ENCODE measurements at places on chromosomes 12 and 14.

GRCh38 chr12:105109465-105110212, 2.1 kb downstream of the WASHC4 start:
- DNase-seq: no peak

DNA sequence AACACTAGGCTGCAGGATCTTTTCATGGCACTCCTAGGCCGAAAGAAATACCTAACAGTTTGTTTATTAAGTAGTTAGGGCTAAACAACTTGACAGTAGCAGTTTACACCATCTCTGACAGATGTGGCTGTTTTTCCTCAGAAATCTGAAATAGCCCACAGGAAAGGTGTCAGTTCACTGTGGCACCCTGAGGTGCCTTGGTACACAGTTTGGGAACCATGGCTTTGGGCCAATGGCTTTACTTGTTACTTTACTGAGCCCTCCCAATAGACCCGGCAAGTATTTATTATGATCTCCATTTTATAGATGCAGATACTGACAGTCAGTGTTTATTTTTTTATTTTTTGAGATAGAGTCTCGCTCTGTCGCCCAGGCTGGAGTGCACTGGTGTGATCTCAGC, 69.3 kb downstream of the RBM19 start:
- no peak for DNase-seq

GRCh38 chr12:47755655-47756562, 2.8 kb downstream of the RAPGEF3 start:
- DNase-seq: peak; percentile 17

GRCh38 chr12:14356147-14356546, 9.3 kb upstream of the ATF7IP start:
- no peak for DNase-seq

- no peak for DNase-seq
Measured at GRCh38 chr12:54956818-54957641, 27.5 kb downstream of the TESPA1 start.

- no peak for DNase-seq
Measured at GRCh38 chr12:94265539-94265938, 117.2 kb downstream of the PLXNC1 start.

DNA sequence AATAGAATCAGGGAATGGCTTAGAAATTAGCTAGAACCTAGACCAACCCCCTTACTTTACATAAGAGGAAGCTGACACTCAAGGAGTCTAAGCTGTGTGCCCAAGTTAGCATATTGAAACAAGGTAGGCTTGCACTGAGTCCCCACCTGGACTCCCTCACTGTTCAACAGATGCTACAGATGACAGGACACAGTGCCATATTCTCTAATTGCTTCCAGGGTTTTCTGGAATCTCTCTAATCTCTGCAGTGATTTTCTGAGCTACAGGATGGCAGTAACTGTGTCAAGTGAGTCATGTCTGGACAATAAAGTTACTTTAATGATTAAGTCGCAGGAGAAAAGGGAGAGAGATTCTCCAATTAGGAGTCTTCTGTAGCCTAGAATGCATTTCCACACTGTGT, 35.8 kb downstream of the AKAP6 start:
- DNase-seq: no peak

DNA sequence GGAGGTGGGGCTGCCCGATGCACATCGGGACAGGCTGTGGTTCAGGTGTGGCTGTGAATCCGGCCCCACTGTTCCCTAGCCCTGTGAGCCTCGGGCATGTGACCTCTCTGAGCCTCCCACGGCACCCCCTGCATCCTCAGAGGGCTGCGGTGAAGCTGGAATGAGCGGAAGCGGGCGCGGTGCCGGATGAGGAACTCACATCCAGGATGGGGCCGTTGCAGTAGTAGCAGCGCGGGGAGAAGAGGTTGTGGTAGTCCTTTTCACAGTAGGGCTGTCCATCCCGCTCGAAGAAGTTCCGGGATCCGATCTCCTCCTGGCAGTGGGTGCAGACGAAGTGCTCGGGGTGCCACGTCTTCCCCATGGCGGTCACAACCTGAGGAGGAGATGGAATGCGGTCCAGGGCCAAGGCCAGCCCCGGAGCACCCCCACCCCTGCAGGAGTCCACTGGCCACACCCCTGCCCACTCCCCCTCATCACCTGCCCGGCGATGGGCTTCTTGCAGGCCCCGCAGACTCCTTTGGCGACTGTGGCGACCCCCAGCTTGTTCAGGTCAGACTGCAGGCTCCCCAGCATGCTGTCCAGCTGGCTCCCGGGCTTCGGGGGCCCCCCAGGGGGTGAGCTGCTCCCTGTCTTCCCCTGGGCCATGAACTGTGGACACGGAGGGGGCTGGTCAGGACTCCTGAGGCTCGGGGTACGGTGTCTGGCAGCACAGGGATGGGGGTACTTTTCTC, 13.9 kb upstream of the RPLP0 start:
- no peak for DNase-seq

DNA sequence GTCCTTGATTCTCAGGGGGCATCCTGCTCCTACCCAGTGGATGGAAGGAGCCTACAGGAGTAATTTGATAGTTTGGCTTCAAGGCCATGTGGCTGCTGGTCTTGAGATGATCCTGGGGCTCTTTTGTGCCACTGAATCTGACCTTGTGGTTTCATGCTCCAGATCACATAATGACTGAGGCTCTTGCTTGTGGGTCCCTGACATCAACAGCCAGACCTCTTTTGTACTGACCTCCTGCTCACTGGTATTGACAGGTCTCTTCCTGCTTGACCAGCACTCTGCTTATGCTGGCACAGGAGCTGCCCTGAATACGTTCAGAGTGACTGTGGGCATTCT, 23.2 kb upstream of the JPH4 start:
- DNase-seq: no peak

DNA sequence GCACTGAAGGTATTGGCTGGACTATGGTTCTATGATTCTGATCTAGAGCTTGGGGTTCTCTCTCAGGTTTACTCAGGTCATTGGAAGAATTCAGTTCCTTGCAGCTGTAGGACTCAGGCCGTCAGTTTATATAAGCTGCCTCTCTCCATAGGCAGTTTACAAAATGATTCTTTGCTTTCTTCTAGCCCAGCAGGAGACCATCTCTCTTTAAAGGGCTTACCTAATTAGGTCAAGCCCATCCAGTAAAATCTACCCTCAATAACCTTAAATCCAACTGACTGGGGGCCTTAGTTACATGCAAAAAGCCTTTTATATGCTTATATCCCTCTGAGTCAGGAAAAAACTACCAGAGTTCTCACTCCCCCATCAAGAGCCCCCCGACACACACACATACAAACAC, 80.5 kb upstream of the GARIN6 start:
- no peak for DNase-seq

Data from activated T-helper 9 cell treated with anti-CD3 and anti-CD28 coated beads, Interleukin-2, amount 50 U/mL, for 16 hours (primary cell).